Testis (tissue), 5 donors: ENCODE measurements at places on chromosomes 12 and 14. TPM values are rescaled to one million over a fixed set of nuclear protein-coding genes. Genes with fewer than 3 reads are reported as not detected.

Gene DLGAP5
- 11.2 TPM for total RNA-seq

Gene OR10AD1
- not detected for total RNA-seq

Gene GNB3
- total RNA-seq: 4.8 TPM

Gene NOS1
- 3.8 TPM for total RNA-seq

Gene ASIC1
- total RNA-seq: 1.9 TPM
